ENCODE measurements at places on chromosomes 3 and 15.

- DNase-seq: no peak
These were observed 913.6 kb upstream of the ARPP21 start for GRCh38 chr3:34725774-34726173.

- DNase-seq: no peak
These were observed 288.6 kb downstream of the EPHA3 start for GRCh38 chr3:89395996-89396395.

DNA sequence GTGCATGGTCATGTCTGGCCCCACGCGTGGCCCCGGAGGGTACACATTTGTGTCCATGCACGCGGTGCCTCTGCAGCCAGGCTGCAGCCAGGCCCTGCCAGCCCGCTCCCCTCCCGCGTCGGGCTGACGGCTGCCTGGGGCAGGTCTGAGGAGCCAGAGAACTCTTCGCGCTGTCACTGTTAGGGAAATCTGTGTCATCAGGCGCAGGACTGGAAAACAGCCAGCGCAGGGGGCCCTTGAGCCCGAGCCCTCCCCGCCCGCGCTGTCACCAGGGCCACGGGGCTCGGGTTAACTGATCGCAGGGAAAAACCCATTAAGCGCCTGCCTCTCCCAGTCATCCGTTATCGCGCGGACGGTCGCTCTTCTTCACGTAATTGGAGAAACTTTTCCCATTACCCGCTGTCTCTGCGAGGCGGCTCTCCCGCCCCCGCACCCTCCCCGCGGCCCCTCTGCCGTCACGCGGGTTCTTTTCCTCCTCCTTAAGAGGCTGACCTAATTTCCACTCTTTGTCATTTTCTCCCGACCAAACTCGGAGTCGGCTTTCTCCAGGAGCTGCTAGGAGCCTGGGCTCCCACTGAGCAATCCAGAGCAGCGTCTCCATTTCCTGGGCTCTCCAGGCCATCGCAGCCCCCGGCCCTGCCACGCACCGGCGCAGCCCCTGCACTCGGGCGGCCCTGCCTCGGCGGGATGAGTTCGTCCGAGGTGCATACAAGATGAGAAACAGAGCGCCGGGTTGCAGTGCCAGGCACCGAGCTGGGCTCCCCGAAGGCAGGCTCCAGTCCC, 57.5 kb upstream of the PRR23E start:
- no peak for DNase-seq

GRCh38 chr3:120198305-120198878, 86.6 kb downstream of the GPR156 start:
- no peak for DNase-seq

DNA sequence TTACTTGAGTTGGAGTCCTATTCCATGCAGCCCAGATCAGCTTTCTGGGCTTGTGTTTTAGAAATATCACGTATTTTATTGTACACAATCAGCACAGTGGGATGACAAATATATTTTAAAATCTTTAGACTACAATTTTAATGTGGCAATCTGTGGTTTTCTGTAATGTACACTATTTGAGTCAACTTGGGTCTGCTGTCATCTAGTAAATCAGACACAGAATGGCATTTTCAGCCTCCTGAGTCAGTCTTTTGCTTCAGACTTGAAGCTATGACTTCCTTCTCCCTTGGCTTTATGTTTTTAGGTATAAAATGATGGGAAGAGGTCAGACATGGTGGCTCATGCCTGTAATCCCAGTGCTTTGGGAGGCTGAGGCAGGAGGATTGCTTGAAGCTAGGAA, 232.1 kb downstream of the NECTIN3 start:
- no peak for DNase-seq

DNA sequence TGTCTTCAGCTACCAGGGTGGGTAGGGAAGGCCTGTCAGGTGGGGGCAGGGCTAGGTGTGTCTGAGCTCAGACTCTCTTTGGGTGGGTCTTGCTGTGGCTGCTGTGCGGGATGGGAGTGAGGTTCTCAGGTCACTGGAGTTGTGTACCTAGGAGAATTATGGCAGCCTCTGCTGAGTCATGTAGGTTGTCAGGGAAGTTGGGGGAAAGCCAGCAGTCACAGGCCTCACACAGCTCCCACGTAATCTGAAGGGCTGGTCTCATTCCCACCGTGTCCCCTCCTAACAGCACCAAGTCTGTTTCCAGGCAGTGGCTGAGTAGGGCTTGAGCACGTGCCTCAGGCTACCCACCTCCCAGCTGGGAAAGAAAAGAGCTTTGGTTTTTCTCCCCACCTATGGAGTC, 67.0 kb downstream of the CHCHD4 start:
- no peak for DNase-seq

- DNase-seq: no peak
These were observed 16.6 kb downstream of the LRRC2 start for GRCh38 chr3:46549408-46549904.

- DNase-seq: no peak
These were observed 186.9 kb upstream of the TLE3 start for GRCh38 chr15:70284438-70285214.

DNA sequence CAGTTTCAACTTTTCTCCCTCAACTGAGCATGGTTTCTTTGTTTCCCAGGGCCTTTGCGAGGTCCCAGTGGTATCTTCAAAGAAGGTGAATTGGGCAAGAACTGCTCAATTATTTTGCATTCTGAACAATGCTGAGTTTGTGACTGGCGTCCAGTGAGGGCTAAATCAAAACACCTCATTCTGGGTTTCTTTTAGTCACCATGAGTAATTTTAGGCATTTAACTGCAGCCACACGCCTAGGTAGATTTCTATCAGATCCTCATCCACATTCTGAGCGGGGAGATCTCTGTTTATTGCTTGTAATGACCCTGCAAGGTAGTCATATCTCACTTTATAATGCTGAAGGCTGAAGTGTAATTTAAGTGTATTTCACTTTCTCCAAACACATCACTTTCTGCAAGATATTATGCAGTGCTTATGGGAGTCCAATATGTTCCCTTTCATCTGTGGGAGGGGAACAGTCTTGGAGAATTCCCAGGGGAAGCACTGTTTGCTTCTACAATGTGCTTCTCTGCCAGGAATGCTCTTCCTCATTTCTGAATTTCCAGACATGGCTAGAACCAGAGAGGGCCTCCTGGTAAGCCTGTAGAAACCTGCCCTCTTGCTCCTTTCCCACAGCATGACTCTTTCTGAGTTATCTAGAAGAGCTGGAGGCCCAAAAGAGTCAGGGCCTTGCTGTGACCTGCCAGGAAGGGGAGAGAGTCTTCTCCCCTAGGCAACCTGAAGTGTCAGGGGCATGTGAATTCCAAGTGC, 91.7 kb downstream of the FRMD4B start:
- no peak for DNase-seq

- no peak for DNase-seq
These were observed 9.0 kb downstream of the KY start for GRCh38 chr3:134641671-134642300.

DNA sequence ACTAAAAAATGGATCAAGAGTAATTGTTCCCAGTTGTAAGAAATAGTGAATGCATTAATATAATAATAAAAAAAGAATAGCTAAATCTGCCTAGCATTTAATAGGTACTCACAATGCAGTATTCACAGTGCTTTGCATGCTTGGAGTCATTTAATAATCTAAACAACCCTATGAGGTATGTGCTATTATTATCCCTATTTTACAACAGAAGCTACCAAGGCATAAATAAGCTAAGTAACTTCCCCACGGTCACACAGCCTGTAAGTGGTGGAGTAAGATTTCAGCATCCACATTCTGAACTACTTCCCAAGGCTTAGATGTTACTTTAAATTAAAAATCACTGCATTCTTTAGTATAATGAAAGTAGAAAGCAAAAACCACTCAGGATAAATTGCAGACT, 102.9 kb downstream of the PLCH1 start:
- DNase-seq: no peak

- DNase-seq: no peak
These were observed 809.6 kb upstream of the NR2F2 start for GRCh38 chr15:95520922-95521321.

DNA sequence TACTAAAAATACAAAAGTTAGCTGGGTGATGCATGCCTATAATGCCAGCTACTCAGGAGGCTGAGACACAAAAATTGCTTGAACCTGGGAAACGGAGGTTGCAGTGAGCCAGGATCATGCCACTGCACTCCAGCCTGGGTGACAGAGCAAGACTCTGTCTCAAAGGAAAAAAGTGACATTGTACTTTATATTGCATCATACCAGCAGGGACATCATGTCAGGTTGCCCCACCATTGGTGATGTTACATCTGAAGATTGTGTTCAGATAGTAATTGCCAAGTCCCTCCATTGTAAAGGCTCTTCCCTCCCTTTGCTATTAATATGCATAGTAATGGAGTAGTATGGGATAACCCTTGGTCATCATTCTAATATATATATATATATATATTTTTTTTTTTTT, 44.8 kb downstream of the FOXL2 start:
- no peak for DNase-seq

DNA sequence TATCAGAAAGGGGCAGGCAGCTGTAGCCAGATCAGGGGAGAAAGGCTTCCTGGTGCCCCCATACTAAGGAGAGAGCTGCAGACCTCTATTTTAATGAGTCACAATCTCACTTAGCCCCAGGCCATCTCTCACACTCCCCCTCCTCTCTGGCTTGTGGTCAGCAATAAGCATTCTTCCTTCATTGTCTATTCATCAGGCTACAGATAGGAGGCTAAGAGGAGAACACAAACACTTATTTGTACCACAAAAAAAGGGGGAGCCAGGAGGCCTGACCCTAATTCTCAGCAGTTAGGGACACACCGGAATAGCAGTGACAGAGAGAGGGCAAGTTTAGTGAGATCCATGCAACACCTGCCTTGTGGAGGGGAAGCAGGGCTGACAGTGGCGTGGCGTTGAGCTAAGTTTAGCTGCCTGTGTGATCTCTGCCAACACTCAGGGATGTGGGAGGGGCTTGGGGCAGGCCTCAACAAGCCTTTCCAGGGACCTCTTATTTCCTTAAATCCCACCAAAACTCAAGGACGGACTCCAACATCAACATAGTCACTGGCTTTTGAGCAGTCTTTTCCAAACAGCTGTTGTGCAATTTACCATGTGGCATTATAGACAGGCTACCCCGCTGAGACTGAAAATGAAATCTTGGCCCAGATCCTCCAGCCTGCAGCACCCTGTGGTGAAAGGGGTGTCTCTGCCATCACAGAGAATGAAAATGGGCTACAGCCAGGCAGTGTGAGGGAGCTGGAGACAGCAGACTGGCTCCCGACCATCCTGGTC, 191.9 kb upstream of the TSC22D2 start:
- DNase-seq: no peak

GRCh38 chr3:192570315-192570714, 157.0 kb downstream of the FGF12 start:
- no peak for DNase-seq

GRCh38 chr3:150635526-150635925, 32.4 kb downstream of the SELENOT start:
- DNase-seq: no peak

DNA sequence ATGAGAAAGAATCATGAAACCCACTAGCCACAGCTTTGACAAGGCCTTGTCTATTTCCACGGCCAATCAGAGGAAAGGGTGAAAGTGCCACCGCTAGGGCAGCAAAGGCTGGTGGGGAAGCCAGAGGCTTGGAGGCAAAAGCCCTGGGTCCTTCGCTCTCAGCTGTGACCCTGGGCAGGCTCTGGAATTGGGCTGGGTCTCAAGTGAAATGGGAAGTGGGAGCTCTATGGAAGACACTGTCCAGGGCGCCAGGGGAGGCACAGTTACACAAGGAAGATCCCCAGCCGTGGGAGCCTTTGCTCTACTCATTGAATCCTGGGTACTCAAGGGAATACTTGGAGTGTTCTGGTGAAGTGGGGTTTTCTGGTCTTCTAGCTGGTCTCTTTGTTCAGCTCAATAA, 136.2 kb downstream of the ASB7 start:
- DNase-seq: no peak

GRCh38 chr3:106965307-106965706, 411.9 kb upstream of the CCDC54 start:
- no peak for DNase-seq

DNA sequence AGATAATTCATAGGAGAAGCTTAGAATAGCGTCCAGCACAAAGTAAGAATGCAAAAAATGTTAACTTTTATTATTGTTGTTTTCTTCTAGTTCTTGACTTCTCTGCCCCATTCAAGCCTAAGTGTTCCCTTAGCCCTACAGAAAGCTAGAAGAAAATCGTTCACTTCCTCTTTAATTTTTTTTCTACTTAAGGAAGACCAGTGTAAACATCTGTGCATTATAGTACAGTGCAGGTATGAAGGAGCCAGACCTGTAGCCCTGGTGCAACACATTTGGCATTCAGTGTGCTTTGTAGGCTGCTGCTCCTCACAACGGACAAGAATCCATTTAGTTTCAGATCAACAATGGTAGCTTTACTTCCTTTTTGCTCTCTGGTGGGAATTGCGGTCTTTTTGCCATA, 127.8 kb upstream of the SLC7A14 start:
- DNase-seq: no peak

DNA sequence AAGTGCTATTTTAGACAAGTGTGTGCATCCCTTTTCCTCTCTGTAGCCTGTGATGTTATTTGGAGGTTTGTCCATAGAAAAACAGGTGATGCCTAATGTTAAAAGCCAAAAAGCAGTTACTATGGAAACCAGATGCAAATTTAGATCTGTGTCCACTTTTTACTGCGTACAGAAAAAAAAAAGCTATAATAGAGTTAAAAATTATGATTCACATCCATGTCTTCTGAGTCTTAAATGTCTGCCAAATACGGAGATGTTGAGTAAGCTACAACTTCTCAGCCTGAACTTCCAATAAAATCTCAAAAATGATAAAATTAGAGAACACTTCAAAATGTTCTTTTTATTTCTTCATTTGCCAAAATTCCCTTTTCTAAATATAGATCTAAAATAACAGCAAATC, 74.2 kb upstream of the GAP43 start:
- no peak for DNase-seq

- DNase-seq: no peak
These were observed 6.1 kb downstream of the SHF start for GRCh38 chr15:45181491-45182285.

DNA sequence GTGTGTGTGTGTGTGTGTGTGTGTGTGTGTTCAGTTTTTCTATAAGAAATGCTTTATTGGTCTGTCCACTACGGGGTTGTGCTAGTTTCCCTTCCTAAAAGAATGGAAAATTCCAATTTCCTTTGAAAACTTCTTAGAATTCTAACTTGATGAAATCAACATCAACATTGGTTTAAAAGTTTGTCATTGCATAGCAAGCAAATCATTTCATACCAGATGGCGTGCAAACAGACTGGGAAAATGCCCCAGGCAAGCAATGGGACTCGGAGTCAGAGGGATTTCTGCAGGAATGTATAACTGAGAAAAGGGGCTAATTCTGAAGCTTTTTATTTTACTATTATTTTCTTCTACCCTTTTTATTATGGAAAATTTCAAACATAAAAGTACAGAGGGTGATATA, 13.1 kb upstream of the DYNC1LI1 start:
- no peak for DNase-seq

DNA sequence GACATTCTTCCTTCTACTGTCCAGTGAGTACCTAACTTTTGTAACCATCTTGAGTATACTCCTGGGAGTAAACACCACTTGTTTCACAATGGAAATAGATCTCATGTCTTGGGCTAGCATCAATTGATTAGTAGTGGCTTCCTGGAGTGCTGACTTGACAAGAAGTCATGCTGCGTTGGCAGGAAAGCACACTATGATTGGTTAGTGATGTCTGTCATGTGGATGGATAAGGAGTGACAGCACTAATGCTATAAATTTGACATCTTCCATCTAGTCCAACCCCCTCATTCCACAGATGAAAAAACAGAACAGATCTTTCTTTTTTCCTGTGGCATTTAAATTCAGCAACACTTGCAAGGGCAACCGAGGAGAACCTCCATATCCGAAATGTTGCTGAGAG, 47.6 kb upstream of the PRICKLE2 start:
- DNase-seq: no peak
